ENCODE measurements at places on chromosomes 4 and X.

DNA sequence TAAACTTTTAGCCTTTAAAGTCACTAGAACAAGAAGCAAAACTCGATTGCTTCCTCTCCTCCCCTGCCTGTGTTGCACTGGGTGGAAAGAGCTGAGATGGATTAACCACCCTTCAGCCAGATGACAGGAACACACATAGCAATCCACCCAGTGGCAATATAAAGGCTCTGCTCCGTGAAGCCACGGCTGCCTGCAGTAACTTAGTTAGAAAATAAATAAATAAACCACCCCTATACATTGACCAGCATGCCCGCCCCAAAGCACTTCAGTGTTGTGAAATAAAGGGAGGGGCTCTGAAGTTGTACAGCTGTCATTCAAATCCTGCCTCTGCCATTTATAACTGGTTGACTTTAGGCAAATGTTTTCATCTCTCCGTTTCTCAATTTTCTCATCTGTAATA, 217.1 kb upstream of the LDB2 start:
- no peak for DNase-seq

GRCh38 chr4:105122350-105122749, 24.3 kb upstream of the TET2 start:
- DNase-seq, result no peak

DNA sequence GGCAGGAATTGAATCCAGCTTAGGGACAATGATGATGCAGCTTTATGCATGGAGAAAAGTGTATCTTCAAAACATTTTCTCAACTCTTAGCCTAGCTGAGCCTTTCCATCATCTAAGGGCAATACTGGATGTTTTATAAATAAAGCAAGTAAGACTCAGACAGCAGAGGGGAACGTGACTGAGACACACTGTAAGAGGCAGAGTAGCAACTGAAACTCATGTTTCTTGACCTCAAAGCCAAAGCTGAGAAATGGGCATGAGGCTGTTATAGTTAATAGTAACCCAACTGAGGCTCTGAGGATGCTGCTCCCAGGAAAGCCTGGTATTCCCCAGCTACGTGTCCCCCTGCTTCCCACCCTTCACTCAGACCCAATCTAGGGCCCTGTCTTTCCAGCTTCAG, 44.6 kb downstream of the ARHGEF9 start:
- no peak for DNase-seq

- DNase-seq, result peak; percentile 4
Observed at GRCh38 chrX:138745196-138745595, 33.7 kb upstream of the FGF13 start.

DNA sequence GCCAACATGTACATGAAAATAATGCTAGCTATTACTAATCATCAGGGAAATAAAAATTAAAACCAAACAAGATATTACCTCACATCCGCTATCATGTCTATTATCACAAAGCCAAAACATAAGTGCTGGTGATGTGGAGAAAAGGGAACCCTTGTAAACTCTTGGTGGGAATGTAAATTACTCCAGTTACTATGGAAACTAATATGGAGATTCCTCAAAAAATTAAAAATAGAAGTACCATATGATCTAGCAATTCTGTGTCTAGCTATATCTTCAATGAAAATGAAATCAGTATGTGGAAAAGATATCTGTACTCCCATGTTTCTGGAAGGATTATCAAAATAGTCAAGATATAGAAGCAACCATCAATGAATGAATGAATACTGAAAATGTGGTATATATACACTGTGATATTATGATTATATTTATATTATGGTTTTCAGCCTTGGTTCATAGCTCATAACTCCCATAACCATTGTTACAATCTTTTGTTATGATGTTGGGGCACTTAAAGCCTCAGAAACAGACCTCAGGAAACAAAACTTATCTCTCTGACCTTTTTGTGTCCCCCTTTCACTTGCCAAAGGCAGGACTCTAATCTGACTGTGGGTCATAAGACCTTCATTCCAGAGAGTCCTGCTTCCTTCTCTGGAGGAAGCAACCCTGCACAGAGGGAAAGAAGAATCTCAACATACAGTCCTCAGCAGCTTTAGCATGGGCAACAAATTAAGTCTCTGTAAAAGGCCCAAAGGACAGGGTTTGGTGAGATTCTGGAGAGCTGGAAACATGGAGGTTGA, 933.2 kb downstream of the ADGRL3 start:
- DNase-seq, result no peak

- DNase-seq, result peak; percentile 15
Observed at GRCh38 chrX:15790769-15791290, 546 bp downstream of the ZRSR2 start.

DNA sequence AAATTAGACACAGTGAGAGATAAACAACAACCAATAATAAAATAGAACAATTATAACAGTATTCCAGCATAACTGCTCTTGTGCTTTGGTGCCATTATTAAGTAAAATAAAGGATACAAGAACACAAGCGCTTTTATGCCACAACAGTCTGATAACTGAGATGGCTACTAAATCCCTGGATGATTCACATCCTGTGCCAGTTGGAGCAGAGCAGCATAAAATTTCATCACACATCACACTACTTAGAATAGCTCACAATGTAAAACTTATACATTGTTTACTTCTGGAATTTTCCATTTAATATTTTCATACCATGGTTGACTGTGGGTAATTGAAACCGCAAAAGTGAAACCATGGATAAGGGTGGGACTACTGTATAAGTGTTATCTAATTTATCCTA, 399.9 kb upstream of the CNKSR2 start:
- DNase-seq, result no peak

- no peak for DNase-seq
Observed at GRCh38 chrX:17848545-17849265, 12.4 kb downstream of the RAI2 start.

- no peak for DNase-seq
Observed at GRCh38 chrX:71514367-71515037, 18.4 kb upstream of the OGT start.

GRCh38 chrX:49066690-49067089, 7.1 kb downstream of the PRAF2 start:
- no peak for DNase-seq

- DNase-seq, result no peak
Observed at GRCh38 chr4:141177171-141177570, 43.5 kb upstream of the ZNF330 start.

- no peak for DNase-seq
Observed at GRCh38 chr4:186844059-186844681, 120.5 kb upstream of the FAT1 start.

GRCh38 chr4:126853715-126854114, 779.0 kb upstream of the INTU start:
- no peak for DNase-seq

DNA sequence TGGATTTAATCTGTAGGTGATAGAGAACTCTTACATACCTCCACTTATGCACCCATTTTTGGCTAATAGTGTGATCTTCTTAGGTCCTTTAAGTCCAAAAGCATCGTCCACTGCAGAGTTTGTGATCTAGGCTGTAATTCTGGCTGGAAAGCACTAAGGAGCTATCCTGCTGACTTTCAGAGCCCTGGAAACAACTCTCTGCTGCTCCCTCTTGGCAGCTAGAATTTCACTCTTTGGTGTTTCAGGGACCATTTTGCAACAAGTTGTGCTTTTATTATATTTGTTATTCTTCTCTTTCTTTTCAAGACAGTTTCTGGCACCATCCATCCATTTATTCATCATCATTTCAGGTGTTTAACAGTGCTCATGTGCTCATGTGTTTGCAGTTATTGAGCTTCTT, 130.0 kb downstream of the RBM46 start:
- DNase-seq, result no peak

- no peak for DNase-seq
Observed at GRCh38 chr4:16843831-16844508, 54.5 kb downstream of the LDB2 start.

DNA sequence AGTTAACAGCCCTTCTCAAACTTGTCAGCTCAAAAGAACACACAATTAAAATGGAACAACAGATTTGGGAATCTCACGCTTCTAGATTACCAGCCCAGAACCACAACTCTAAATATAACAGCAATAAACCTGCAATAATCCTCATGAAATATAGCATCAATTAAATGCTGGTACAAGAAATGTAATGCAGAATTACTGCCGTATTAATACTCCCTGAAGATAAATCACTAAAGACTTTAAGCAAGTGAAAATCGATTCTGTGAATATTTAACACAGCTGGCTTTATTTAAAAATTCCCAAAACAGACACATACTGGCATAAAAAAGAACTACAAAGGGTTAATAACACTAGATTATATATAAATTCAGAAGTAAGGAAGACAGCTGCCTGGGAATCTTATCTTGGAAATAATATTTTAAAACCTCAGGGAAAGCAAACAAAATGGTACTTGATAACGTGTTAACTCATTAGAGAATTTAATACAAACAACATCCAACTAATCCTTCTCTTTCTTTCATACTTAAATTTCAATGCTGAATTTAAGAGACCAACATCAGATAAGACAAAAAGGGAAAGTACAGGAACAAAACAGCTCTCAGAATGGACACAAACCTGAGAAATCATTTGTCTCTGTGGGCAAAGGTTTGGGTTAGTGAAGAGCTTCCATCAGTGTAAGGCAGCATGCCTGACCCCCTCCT, 34.7 kb downstream of the APBB2 start:
- DNase-seq, result no peak

DNA sequence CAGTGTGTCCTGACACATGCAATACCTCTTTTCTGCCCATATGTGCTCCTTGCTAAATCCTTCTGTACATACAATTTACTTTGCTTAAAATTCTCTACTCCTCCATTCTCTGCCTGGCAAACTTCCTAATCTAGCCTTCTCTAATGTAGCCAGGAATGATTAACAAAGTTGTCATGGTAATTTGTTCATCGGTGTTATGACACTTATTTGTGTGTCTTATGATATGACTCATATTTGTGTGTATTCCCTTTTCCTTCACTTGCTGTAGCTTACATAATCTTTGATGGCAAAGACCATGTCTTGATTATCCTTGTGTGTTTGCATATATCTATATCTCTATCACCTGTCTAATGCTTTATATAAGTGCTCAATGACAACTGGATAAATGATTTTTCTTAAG, 133.3 kb downstream of the COL25A1 start:
- no peak for DNase-seq

GRCh38 chr4:2795893-2796848, 3.3 kb downstream of the SH3BP2 start:
- DNase-seq, result no peak

DNA sequence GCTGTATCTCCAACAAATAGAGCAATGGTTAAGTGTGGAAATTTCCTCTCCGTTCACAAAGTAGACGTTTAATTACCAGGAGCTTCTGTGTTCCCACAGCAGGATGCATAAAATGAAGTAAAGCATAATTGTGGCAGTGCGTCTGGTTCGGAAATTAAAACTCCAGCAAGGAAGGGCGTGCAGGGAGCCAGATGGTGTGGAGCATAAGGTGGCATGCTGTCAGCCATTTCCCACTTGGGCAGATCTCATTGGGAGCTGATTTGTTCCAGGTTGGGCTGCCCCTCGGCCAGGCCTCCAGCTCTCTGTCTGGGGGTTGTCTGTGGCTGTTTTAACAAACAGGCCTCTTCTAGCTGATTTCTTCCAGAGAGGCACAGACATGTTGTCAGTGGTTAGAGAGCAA, 182.1 kb upstream of the CLNK start:
- no peak for DNase-seq

GRCh38 chrX:131728295-131729145, 184.6 kb downstream of the OR13H1 start:
- no peak for DNase-seq

DNA sequence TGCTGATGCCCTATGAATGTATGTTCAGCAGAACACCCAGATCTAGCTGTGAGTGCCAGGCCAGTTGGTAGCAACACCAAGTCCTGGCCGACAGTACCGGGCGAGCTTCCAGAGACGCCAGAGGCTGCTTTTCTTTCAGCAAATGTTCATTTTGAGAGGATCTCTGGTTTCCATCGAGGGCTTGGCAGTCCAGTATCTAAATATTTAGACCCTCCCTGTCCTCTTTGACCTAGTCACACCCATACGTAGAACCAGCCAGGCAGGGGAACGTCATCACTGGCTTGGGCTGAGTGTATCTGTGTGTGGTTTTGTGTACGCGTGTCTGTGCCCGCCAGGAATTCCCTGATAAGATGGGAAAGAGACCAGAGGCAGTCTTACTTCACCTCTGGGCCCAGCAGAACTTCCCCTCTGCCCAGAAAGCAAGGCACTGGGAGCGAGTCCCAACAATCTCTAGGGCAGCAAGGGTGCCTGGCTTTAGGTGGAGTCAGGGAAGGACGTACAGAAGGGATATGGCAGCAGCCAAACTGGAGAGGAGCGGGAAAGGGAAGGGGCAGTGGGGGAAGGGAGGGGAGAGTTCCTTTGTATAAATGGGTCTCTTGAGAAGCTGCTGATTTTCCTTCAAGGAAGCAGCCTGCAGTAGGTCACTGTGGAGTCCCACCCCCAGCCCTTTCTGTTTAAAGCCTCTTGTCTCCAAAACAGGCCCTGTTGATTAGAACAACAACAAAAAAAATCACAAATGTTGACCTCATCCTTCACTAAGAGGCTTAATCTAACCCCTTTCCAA, 15.0 kb upstream of the ELF4 start:
- no peak for DNase-seq

GRCh38 chrX:16476692-16477091, 173.3 kb upstream of the S100G start:
- DNase-seq, result no peak

DNA sequence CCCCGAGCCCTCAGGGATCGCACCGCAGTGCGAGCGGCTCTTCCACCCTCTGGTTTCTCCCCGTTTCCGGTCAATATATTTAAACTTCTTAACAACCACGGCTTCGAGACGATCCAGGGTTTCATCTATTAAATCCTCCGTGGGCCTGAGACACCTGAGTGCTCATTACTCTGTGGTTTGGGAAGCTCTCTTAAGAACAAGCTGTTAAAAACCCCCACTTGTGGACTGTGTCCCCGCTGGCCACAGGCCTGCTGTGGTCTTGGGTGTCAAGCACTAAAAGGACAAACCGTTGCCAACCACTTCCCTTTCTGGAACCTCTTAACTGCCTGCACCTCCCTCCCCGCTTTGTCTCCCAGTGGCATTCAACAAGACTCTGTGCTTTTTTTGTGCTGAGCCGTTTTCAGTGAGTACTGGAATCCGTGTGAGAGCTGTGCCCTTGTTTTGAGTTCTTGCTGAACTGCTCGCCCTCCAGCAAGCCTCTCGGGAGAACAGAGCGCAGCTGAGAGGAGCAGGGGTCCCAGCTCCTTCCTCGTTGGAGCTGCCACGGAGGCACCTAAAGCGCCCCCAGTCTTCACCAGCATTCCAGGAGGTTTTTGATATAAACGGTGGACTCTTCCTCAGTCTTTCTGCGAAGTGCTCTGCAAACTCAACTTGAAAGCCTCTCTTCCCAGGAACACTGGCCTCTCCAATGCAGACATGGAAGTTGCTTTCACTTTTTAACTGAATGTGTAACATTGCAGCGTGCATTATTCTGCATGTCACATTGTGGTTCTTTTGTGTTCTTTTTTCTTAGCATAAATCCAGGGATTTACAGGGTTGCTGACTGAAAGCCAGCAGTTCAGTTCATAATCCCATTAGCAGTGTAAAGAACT, 691 bp upstream of the IGFBP7 start:
- DNase-seq, result peak; percentile 7

- DNase-seq, result no peak
Observed at GRCh38 chrX:109596015-109596414, 29.0 kb downstream of the KCNE5 start.

- no peak for DNase-seq
Observed at GRCh38 chr4:163523791-163524365, 29.4 kb downstream of the TMA16 start.

Measured in germinal center (tissue), 1 donor.